ENCODE measurements at places on chromosomes 7 and 10.

DNA sequence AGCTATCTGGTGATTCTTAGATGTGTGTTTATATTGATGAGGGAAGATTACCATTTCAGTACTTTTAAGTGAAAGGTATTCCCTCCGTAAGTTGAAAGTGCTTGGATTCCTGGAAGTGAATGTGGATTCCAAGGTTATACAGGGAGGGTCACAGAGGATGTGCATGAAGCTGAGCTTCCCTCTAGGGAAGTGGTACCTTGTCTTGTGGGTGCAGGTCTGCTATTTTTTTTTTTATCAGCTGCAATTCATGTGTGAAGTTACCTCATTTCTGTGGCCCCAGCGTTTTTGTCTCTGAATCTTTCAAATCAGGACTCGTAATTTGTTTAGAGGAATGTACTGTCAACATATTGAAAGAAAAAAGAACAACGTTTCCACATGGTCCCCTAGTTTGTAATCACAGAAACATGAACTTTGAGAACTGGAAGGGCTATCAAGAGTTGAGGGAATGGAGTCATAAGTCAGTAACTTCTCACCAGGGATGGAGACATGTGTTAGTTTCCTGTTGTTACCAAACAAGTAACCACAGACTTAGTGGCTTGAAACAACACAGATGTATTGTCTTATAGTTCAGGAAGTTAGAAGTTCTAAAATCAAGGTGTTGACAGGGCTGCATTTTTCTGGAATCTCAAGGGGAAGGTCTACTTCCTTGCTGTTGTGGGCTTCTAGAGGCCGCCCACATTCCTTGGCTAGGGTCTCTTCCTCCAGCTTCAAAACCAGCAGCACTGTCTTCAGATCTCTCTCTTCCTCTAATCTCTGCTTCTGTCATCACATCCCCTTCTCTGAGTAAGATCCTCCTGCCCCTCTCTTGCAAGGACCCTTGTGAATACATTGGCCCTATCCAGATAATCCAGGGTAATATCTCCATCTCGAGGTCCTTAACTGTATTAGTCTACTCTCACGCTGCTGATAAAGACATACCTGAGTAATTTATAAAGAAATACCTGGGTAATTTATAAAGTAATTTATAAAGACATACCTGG lies 64.4 kb downstream of the RAB18 start:
- DNase-seq = no peak

DNA sequence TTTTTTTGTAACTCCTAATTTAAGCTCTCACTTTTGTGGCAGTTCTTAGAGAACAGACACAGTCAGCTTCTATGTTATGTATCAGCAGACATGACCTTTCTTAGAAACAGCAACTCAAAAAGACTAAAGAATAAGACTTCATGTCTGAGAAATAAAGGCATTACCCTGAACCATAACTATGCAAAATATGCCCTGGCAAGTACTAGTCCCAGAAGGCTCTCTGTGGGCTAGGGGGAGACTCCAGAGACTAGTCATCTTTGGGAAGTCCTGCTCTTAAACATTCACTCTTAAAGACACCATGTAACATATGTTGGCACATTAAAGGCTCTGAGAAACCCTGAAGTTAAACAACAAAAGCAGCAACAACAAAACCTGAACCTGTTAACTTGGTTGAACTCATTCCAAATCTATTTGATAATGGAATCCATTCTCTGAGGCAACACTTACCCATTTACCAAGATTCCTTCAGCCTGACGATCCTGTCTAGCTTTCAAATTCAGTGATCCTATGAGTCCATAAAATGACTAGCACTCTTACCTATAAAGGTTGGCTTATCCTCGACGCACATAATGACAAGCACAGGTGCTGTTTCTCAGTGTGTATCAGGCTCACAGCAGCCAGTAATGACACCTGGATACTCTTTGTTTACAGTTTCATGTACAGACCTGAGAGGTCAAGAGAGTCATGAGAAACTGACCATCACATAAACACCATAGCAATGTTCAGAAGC lies 62.3 kb downstream of the OSBPL3 start:
- no peak for DNase-seq

- DNase-seq = no peak
Measured at GRCh38 chr7:118580743-118581382, 356.4 kb downstream of the ANKRD7 start.

GRCh38 chr7:29231671-29232232 lies 37.2 kb downstream of the CHN2 start:
- DNase-seq = no peak

- DNase-seq = no peak
Measured at GRCh38 chr10:121497513-121498470, 100.5 kb downstream of the FGFR2 start.

DNA sequence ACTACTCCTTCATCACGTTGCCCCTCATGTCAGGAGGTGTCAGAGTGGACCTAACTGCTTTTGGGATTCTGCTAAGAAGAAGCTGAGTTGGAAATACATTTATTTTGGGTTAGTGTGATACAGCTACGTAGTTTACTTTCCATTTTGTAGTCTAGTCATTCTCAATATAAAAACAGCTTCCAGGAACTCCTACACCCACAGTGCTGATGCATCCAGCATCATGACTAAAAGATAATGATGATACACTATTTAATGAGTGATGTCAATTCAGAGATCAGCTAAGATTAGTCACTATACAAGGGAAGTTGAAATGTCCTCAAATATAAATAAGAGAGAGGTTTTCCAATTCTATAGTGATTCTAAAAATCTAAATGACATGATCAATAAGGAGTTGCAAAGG lies 264.2 kb upstream of the SLC26A5 start:
- DNase-seq = no peak

GRCh38 chr10:113928830-113929229 lies 74.4 kb downstream of the NHLRC2 start:
- no peak for DNase-seq

- peak; percentile 57 for DNase-seq
Measured at GRCh38 chr10:29955329-29955935, 104.0 kb downstream of the JCAD start.

- DNase-seq = no peak
Measured at GRCh38 chr10:79191951-79192676, 123.3 kb downstream of the ZMIZ1 start.

- DNase-seq = no peak
Measured at GRCh38 chr7:121313220-121313792, 15.5 kb upstream of the WNT16 start.

DNA sequence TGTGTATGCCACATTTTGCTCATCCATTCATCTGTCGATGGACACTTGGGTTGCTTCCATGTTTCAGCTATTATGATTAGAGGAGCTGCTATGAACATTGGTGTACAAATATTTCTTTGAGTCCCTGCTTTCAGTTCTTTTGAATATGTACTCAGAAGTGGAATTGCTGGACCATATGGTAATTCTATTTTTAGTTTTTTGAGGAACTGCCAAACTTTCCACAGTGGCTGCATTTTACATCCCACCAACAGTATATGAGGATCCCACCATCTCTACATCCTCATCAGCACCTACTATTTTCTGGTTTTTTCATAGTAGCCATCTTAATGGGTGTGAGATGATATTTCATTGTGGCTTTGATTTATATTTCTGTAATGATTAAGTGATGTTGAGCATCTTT lies 44.7 kb upstream of the ZMIZ2 start:
- DNase-seq = no peak

GRCh38 chr7:109295158-109295557 lies 725.5 kb downstream of the DNAJB9 start:
- DNase-seq = no peak

DNA sequence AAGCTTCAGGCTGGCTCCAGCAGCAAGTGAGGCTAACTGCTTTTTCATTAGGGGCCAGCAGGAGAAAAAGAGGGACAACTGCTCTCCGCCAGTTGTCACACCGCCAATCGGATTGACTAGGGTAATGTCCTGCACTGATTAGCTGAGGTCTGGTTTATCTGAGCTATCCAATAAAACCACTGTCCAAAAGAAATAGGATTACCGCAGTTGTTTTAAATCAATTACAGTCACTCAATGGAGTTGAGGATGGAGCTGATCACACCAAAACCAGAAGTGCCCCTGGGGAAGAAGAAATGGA lies 351.4 kb upstream of the NPVF start:
- no peak for DNase-seq

GRCh38 chr7:18558910-18559309 lies 63.4 kb downstream of the HDAC9 start:
- DNase-seq = no peak

DNA sequence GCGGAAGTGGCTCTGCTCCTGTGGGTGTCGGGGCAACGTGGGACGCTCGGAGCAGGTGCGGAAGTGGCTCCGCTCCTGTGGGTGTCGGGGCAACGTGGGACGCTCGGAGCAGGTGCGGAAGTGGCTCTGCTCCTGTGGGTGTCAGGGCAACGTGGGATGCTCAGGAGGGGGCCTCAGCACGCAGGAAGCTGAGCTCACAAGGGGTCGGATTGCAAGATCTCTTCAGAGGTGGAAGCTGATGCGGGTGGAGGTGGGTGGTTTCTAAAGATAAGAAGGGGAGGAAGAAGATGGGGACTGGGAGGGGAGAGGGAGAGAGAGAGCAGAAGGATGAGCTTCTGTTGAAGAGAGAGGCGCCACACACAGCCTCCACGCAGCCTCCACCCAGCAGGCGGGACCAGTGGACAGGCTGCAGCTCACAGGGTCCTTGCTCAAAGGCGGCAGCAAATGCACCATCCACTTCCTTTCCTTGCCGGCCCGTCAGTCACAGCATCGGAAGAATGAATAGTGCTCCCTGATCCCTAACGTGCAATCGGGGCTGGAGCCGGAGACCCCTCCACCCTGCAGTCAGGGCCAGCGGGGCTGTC lies 78.7 kb downstream of the PTPRN2 start:
- no peak for DNase-seq

GRCh38 chr10:124222988-124223710 lies 129.8 kb upstream of the CHST15 start:
- DNase-seq = no peak

GRCh38 chr7:5425507-5426225 lies 2.0 kb upstream of the TNRC18 start:
- peak; percentile 90 for DNase-seq

DNA sequence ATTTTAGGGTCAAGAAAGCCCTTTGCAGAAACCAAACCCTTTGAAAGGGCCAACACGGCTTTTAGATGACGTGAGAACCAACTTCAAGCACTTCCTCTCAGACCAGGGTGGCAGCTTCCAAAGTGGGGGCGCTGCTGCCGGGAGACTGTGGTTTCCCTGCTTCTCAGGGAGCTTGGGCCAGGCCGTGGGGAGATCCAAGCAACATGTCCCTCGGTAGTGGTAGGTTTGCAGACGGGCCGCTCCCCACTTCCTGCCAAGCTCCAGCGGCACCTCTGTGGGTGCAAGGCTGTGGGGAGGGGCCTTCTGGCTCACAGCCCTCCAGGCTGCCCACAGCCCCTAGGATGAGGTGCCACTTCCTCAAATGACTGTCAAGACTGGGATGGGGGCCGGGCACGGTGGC lies 132.4 kb downstream of the FAM53B start:
- DNase-seq = no peak

- DNase-seq = no peak
Measured at GRCh38 chr10:112986544-112987190, 36.6 kb downstream of the TCF7L2 start.

DNA sequence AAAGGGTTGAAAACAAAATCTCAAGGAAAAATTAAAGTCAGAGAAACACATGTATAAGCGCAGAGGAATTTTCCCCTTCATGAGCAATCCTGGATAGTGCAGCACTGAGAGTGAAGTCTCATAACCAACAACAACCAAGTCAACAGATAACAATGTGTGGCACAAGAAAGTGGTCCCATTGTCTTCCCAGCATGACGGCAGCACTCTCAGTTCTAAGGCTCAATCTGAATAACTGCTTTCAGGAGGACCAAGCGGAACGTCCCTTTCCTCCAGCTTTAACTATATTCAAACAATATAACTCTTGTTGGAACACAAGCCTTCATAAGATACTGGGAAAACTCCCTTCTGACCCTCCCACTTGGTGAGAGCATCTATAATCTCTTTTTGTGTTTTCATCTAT lies 137.9 kb downstream of the RAPGEF5 start:
- DNase-seq = no peak

- no peak for DNase-seq
Measured at GRCh38 chr7:24936121-24936824, 43.7 kb downstream of the OSBPL3 start.

- DNase-seq = no peak
Measured at GRCh38 chr10:71316056-71316785, 2.8 kb upstream of the SLC29A3 start.

DNA sequence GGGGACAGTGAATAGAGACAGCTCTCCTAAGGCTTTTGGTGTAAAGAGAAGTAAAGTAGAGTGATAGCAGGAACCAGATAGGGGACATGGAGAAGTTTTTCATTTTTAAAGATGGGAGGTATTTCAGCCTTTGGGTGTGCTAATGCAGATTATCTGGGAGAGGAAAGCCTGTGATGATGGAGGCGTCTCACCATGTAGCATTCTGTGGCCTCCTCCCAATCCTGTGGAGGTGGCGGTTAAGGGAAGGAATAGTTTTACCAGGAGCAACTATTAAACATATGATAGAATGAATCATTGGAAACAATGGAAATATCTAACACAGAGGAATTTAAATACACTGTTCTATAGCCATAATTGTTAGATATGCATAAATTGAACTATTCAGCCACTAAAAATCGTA lies 101.3 kb downstream of the CNNM2 start:
- no peak for DNase-seq

DNA sequence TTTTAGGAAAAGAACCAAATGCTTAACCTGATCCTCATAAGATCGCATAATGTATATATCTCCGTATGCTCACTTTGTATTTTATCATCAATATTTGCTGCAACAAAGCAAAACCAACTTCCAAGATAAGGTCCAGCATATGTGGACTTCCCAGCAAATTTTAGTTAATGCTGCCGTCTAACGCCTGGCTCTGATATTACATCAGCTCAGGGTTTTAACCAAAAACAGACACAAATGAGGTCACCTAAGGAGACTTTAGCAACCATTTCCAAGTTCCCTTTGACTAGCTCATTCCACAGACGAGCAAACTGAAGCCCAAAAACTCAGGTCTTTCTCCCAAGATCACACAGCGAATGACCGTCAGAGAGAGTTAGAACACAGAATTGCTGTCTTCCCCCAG lies 59.4 kb upstream of the UCN3 start:
- DNase-seq = no peak

DNA sequence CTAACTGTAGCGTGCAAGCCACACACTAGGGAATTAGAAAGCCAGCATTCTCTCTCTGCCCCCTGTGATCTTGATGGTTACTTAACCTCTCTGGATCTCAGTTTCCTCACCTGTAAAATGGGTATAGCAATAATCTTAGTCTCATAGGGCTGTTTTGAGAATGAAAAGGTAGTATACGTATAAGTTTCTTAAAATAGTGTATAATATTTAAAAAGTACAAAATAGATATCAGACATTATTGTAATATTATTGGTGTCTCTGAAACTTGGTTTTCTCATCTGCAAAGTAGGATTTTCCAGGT lies 80.4 kb downstream of the CHN2 start:
- no peak for DNase-seq
